Lung (tissue), 17 donors: ENCODE measurements at places on chromosomes 16 and 17. TPM values are rescaled to one million over a fixed set of nuclear protein-coding genes. Genes with fewer than 3 reads are reported as not detected.

Gene PABPN1L
- not detected for total RNA-seq

- peaks cover 20% of the 10 kb centered on the region for H3K36me3 ChIP-seq
- H3K27ac ChIP-seq = no peak overlapping the region
- no peak overlapping the region for H3K4me3 ChIP-seq
- no peaks in the 10 kb centered on the region for H3K4me1 ChIP-seq
- no peaks in the 10 kb centered on the region for H3K27me3 ChIP-seq
- DNase-seq = no peak
Observed at GRCh38 chr17:45270828-45271418, 9.0 kb upstream of the SPATA32 start.

Gene MMP2
- 218 TPM for total RNA-seq

GRCh38 chr16:49599704-49600103 lies 226.1 kb downstream of the C16orf78 start:
- no peak for DNase-seq
- no peak overlapping the region for H3K27ac ChIP-seq
- no peaks in the 10 kb centered on the region for H3K36me3 ChIP-seq
- H3K4me3 ChIP-seq = no peak overlapping the region
- no peaks in the 10 kb centered on the region for H3K27me3 ChIP-seq

DNA sequence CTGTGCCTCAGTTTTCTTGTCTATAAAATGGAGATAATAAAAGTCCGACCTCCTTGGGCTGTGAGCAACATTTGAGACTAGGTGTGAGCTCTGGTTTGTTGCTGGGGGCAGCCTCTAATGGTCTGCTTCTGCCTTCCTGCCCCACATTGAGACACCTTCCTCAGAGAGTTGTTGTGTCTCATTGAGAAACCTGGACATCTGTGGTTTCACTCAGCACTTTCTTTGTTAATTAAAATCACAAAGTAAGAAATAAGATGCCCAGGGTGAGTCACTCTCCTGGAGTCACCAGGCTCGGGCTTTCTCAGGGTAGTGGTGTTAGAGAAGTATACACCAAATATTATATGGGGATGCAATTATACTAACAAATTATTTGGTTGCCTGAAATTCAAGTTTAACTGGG lies 389.2 kb upstream of the SALL1 start:
- peaks cover 2% of the 10 kb centered on the region for H3K4me1 ChIP-seq
- no peak overlapping the region for H3K27ac ChIP-seq
- no peaks in the 10 kb centered on the region for H3K36me3 ChIP-seq

DNA sequence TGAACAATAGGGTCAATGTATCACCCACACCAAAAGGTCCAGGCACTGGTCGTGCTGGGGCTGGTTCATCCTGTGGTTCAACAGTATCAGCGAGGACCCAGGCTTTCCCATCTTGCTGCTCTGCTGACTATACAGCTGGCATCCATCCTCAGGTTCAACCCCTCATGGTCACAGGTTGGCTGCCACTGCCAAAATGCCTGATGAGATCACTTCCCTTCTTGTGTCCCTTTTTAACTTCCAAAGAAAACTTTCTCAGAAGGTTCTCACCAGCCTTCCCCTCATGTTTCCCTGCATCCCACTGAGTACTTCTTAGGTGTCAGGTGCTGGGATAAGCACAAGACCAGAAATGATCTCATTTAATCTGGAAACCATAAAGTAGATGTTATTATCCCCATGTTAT lies 25.7 kb downstream of the CLEC16A start:
- DNase-seq = no peak
- H3K27me3 ChIP-seq = no peaks in the 10 kb centered on the region
- no peak overlapping the region for H3K4me3 ChIP-seq
- peaks cover 17% of the 10 kb centered on the region for H3K36me3 ChIP-seq
- H3K4me1 ChIP-seq = peaks cover 2% of the 10 kb centered on the region

Gene MILR1
- 23.4 TPM for total RNA-seq

Gene MYL11
- not detected for total RNA-seq

Gene ATXN1L
- 25.7 TPM for total RNA-seq
